Sciatic nerve (tissue), 2 donors: ENCODE measurements at places on chromosomes 13 and 19. TPM values are rescaled to one million over a fixed set of nuclear protein-coding genes. Genes with fewer than 3 reads are reported as not detected.

DNA sequence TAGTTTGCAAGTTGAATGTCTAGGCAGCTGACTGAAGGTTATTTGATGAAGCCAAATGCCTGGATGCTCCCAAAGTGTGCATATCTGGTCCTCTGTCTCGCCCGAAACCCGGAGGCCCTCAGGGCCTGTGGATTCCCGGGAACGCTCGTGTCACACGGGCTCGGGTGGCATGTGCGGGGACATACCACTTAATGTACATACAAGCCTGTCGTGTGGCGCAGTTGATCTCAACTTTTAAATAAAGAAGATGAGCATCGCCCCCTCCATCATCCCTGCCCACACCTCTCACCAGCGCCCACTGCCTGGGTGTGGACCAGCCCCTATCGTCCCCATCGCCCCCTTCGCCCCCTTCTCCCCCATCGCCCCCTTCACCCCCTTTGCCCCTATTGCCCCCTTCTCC lies 33.9 kb downstream of the ATP11A start:
- peak; percentile 49 for DNase-seq

DNA sequence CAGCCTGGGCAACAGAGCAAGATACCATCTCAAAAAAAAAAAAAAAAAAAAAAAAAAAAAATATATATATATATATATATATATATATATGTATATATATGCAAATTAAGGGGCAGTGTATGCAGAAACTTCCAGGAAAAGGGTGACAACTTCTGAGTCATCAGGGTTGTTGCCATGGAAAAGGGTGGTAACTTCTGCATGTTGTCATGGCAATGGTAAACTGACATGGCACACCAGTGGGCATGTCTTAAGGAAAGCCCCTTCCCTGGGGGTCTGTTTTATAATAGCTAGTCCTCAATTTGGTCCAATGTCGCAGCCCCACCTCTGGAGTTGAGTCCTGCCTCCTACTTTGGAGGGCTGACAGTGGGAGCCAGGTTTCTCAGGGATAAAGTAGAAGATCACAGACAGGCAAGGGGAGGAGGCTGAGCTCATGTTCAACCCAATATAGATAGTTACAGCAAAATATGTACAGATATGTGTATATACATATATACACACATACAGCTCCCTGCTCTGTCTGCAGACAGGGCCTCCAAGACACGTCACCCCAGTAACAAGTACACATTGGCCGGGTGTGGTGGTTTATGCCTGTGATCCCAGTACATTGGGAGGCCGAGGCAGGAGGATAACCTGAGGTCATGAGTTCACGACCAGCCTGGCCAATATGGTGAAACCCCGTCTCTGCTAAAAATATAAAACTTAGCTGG lies 7.2 kb upstream of the FCHO1 start:
- DNase-seq, result no peak

- DNase-seq, result no peak
Measured at GRCh38 chr13:47215736-47216135, 318.9 kb upstream of the HTR2A start.

Gene CABP5
- total RNA-seq, result not detected

GRCh38 chr19:3123088-3123721 lies 12.6 kb upstream of the GNA15 start:
- no peak for DNase-seq

Gene CAPN12
- total RNA-seq, result 5.6 TPM

Gene IGLON5
- total RNA-seq, result not detected

Gene ZNF681
- total RNA-seq, result 1.8 TPM

DNA sequence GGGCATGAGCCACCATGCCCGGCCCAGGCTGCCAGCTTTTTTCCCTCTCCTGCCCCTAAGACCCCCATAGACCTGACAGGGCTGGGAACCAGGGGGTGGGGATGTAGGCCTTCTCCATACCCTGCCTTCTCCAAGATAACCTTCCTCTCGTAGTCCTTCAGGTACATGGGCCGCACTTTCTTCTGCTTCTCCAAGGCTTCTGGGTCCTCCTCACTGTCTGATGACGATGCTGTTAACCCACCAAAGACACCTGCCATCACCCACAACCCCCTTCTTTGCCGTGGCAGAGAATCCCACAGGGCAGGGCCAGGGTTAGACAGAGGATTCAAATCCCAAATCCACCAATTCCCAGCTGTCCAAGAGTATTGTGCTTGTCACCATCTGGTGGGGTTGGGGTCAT lies 3.2 kb downstream of the KRI1 start:
- no peak for DNase-seq

Gene MBD3L2
- not detected for total RNA-seq

- DNase-seq, result no peak
Measured at GRCh38 chr19:46111376-46111775, 13.1 kb downstream of the IGFL3 start.

GRCh38 chr13:24982333-24982999 lies 113.5 kb upstream of the PABPC3 start:
- DNase-seq, result no peak

Gene ZSCAN4
- total RNA-seq, result not detected

Gene LGALS14
- not detected for total RNA-seq

DNA sequence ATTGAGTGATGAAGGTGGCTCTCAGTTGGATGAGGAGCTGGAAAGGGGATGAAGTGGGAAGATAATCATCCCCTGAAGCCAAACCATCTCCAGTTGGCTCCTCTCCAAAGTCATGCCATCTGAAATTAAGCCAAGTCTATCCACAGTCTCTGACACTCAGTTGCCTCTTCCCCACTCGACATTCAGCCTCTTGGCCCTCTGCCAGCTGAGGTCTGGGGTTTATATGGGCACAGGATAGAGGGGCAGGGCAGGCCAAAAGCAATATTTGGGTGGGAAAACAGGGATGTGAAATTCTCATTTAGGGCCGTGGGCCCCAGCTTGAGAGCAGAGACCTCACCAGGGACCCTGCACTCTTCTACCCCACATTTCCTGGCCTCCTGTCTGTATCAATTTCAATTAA lies 85.9 kb downstream of the SLITRK1 start:
- no peak for DNase-seq

- DNase-seq, result no peak
Measured at GRCh38 chr19:13984875-13985741, 21.0 kb downstream of the RFX1 start.

DNA sequence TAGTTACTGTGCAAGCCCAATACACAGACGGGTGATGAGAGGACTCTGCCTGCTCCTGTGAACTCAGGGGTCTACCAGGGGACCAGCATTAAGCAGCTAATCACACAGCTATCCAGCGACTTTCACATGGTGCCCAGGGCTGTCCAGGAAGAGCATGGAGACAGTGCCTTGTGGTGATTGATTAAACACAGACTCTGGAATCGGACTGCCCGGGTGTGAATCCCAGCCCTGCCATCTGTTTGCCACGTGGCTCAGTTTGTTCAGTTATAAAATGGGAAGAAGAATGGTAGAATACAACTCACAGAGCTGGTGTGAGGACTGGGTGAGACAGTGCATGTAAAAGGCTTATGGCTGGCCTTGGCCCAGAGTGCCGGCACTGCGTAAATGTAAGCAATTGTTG lies 42.1 kb upstream of the NPAS1 start:
- no peak for DNase-seq

DNA sequence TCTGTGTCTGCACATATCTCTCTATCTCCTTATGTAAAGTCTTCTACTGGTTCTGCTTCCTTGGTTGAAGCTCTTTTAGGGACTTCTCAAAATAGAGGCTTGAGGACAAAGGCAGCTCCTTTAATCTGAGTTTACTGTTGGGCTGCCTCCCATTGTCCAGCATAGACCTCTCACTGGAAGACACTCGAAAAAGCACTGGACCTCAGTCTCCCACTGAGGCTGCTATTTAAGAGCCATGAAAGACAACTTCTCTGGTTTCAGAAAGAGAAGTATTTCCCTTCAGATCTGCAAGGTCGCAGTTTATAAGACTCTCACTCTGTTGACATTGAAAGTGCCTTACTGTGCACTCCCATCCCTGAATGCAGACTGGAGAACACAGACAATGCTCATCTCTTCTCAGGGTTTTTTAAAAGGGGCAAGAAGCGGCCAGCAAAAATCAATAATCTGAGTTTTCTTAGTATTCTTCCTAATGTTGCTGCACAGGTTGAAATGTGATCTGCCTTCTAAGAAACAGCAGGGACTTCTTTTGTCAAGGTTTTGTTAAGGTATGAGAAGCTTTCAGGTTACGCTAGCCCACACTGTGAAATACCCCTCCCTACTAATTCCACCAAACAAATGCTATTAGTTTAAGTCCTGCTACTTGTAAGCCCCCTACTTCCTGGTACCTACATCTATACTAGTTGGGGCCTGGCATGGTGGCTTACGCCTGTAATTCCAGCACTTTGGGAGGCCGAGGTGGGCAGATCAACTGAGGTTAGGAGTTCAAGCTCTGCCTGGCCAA lies 450.0 kb upstream of the SLC10A2 start:
- no peak for DNase-seq

DNA sequence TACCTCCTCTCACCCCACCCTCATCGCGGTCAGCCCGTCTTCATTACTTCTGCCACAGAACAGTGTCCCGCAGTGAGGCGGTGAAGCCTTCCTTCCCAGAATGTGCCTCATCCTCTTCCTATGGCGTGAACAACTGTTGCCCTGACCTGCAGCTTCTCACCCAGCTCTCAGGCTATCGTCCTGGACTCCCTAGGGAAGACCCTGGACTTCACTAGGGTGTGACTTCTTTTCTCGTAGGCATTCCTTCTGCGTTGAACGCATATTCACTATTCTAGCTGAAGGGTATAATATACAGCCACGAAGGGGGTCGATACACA lies 982 bp downstream of the ZNF865 start:
- DNase-seq, result no peak

GRCh38 chr19:57078802-57079201 lies 41.0 kb upstream of the USP29 start:
- DNase-seq, result no peak

GRCh38 chr13:40371531-40372125 lies 294.8 kb downstream of the FOXO1 start:
- no peak for DNase-seq

Gene KLK6
- total RNA-seq, result 8.8 TPM

Gene SIGLEC10
- 3.2 TPM for total RNA-seq

Gene C3
- 971 TPM for total RNA-seq

DNA sequence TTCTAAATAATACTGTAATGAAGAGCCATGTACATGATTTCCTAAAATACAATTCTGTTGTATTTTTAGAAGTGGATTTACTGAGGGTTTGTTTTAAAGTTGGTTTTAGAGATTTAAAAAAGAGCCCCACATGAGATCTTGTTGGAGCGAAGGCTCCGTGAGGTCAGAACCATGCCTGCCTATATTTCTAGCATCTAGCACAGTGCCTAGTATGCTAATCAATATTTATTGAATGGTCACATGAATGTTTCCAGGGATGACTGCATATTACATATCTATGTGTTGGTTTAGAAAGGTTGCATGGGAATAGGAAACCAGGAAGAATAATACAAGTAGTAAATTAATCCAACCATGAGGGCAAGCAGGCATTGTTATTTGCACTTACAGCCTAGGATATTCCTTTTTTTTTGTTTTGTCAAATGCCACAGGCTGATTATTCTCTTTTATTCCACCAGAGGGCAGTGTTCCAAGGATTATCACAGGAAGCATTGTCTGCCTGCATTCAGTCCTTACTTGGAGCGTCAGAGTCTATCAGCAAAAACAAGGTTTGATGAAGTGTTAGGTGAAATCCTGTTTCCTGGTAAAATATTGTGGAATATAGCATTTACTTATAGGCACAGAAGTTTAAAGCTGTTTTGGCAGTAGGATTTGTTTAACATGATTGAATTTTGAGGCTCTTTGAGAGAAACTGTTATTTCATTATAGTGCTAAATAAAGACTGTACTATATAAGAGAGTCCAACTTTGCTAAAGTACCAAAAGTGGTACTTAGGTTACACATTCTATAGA lies 46.8 kb downstream of the COG3 start:
- DNase-seq, result no peak

GRCh38 chr19:50921426-50922316 lies 10.5 kb upstream of the KLK4 start:
- peak; percentile 72 for DNase-seq

Gene C19orf33
- total RNA-seq, result 25.8 TPM

Gene EID2
- total RNA-seq, result 11.8 TPM

- no peak for DNase-seq
Measured at GRCh38 chr19:32465176-32465575, 59.6 kb downstream of the DPY19L3 start.

DNA sequence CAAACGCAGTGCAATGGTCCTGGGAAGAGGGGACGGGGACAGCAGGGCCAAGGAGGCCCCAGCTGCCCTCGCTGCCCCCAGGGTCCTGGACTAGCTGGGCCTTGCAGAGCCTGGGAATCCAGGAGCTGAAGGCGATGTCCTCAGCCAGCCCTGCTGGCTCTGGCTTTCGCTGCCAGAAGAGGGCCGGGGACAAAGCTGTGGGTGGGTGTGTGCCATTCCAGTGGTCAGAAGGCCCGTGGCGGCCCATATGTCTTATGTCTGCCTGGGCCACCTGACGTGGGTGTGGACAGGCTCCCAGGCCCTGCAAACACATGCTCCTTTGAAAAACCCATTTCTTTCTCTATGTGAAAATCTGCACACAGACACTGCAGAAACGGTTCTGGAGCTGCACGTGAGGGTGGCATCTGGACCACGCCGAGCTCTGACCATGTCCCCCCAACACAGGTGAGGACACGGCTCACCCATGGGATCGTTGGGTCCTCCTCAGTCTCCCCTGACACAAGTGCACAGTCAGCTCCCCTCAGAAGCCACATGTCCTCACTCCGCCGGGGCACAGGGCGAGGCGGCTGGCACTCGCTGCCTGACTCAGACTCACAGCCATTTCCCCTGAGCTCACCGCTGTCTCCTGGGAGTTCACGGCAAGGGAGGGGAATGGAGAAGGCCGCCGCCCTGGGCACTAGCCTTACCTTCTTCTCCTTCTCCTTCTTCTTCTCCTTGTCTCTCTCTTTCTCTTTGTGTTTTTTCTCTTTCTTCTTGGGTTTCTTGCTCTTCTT lies 16.9 kb downstream of the IZUMO4 start:
- DNase-seq, result no peak

Gene NDUFA3
- 80.5 TPM for total RNA-seq

GRCh38 chr13:80866921-80867320 lies 526.0 kb upstream of the SPRY2 start:
- no peak for DNase-seq

Gene APC2
- 6.0 TPM for total RNA-seq

DNA sequence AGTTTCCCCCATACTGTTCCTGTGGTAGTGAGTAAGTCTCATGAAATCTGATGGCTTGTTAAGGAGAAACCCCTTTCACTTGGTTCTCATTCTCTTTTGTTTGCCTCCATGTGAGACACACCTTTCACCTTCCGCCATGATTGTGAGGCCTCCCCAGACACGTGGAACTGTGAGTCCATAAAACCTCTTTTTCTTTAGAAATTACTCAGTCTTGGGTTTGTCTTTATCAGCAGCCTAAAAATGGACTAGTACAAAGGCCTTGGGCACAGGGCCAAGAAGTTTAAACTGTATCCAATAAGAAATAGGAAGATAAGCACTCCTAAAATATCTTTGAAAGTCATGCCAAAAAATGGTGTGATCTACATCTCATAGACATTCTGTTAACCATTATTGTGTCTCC lies 176.9 kb downstream of the TBC1D4 start:
- no peak for DNase-seq

Gene CFAP97D2
- total RNA-seq, result not detected
